ENCODE measurements at places on chromosomes 7 and 10. TPM values are rescaled to one million over a fixed set of nuclear protein-coding genes. Genes with fewer than 3 reads are reported as not detected.

Gene SLC16A9
- total RNA-seq: 13.7 TPM

DNA sequence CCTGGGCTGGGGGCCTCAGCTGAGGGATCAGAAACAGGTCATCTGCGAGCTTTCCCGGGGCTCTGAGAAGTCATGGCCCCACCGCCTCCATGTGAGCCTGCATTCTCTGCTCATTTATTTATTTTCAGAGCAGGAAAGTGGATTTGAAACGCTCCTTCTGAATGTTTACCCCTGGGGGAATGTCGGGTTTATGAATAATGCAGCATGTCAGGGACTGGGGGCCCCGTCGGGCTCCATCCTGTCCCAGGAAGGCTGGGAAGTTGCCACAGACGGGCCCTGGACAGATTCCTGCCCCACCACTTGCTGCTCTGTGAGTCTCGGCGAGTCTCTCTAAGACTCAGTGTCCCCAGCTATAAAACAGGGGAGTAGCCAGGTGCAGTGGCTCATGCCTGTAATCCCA, 11.9 kb upstream of the GTF2IRD1 start:
- no peak for DNase-seq

- DNase-seq: peak; percentile 98
Measured at GRCh38 chr7:64307254-64308015, 6.3 kb upstream of the ZNF736 start.

- DNase-seq: no peak
Measured at GRCh38 chr10:66832781-66833422, 92.9 kb upstream of the LRRTM3 start.

GRCh38 chr10:47384148-47384921, at the start of gene ZNF488:
ZNF488 (minus strand) TSS chr10:47384293; CDS start chr10:47368829, 15,464 bp downstream.
- DNase-seq: peak; percentile 64

GRCh38 chr7:116683786-116684185, 11.8 kb downstream of the MET start:
- no peak for DNase-seq

DNA sequence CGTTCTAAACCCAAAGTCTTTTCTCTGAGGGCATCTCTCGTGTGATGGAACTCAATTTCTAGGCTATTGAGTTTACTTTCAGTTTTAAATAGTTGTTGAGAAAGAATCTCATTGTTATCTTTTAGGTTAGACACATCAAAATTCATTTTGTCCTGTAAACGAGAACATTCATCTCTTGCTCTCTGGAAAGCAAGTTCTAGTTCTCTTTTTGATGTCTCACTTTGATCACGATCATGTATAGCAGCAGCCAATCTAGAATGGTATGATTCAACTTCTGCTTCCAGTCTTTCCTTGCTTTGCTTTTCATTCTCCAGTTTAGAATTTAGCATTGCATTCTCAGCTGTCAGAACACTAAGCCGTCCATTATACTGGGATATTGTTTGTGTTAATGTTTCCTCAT, 65.1 kb downstream of the ANKRD26 start:
- DNase-seq: no peak

DNA sequence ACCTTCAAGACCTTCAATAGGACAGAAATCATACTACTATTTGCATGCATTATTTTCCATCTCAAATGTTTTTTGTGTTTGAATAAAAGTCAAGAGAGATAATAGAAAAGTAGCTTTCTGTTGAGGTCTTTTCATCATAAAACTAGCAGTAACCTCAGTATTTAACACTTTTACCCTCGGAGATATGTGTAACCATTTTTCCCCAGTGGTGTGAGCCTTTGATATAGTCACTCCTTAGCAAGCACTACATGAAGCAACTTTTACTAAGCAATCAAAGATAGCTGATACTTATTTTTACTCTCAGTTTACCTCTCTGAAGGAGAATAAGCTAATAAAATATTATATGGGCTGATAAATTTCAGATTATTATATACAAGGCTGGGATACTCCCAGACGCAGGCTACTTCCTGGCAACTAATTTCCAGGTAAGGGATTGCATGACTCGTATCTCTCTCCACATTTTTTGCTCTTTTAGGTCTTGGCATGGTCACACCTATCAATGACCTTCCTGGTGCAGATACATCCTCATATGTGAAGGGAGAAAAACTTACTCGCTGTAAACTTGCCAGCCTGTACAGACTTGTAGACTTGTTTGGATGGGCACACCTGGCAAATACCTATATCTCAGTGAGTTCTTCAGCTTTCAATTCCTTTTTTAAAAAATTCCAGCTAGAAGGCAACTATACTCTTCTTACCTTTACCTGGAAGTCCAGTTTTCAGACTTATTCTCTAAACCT, 91.5 kb upstream of the MXI1 start:
- DNase-seq: no peak

Measured in H4 (cell line).